Pancreas (tissue), 10 donors: ENCODE measurements at places on chromosomes 1 and 21. TPM values are rescaled to one million over a fixed set of nuclear protein-coding genes. Genes with fewer than 3 reads are reported as not detected.

GRCh38 chr1:186094172-186094571 lies 280.9 kb downstream of the TPR start:
- H3K27me3 ChIP-seq: no peaks in the 10 kb centered on the region
- no peak overlapping the region for H3K27ac ChIP-seq
- no peak for DNase-seq

DNAJC6 gene
- 4.3 TPM for polyA plus RNA-seq

DNA sequence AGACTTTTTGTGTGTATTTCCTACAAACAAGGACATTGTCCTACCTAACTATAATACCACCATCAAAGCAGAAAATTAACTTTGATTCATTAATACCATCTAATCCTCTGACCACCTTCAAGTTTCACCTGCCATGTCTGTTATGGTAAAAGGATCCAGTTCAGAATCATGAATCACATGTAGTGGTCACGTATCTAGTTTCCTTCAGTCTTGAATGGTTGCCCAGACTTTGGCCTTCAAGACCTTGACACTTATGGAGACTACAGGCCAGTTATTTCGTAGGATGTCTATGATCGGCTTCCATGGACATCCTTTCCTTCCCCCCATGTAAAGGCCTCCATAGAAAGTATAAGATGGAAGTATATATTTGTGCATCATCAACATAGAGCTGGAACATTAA lies 10.4 kb upstream of the IFNAR2 start:
- no peak overlapping the region for H3K4me3 ChIP-seq
- no peak for DNase-seq
- H3K36me3 ChIP-seq: no peaks in the 10 kb centered on the region
- no peaks in the 10 kb centered on the region for H3K4me1 ChIP-seq
- H3K27ac ChIP-seq: no peak overlapping the region

GRCh38 chr1:7768583-7768982 lies 2.5 kb upstream of the VAMP3 start:
- H3K27ac ChIP-seq: no peak overlapping the region
- no peaks in the 10 kb centered on the region for H3K27me3 ChIP-seq
- peaks cover 11% of the 10 kb centered on the region for H3K4me1 ChIP-seq
- no peak for DNase-seq
- H3K4me3 ChIP-seq: no peak overlapping the region
- H3K36me3 ChIP-seq: no peaks in the 10 kb centered on the region

DNA sequence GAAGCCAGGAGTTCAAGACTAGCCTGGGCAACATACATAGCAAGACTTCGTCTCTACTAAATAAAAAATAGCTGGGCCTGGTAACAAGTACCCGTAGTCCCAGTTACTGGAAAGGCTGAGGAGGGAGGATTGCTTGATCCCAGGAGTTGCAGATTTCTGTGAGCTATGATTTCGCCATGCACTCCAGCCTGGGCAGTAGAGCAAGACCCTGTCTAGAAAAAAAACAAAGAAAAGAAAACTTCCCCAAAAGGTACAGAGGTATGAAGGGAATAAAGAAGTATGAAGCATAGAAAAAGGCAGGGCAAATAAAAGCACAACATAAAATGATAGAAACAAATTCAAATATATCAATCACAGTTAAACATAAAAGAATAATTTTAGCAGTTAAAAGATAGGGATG lies 28.7 kb downstream of the RPRD2 start:
- H3K27ac ChIP-seq: no peak overlapping the region
- no peaks in the 10 kb centered on the region for H3K36me3 ChIP-seq
- H3K4me3 ChIP-seq: no peak overlapping the region
- DNase-seq: no peak

EXTL2 gene
- polyA plus RNA-seq: 6.5 TPM

DNA sequence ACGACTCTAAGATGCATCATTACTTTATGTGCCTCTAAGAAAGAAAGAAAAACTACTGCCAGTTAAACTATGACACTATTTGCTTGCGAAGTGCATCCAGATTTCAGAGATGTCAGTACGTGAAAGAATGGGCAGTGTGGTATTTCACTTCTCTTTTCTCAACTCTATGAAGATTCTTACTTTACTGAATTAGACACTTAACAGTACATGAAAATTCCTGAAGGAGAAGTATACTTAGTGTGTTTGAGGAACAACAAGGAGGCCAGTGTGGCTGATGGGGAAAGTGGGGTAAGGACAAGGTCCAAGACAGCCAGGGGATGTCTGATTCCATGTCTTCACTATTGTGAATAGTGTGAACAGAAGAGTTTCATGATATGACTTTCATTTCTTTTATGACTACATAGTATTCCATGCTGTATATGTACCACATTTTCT lies 53.9 kb upstream of the HSD17B7 start:
- no peak overlapping the region for H3K4me3 ChIP-seq
- DNase-seq: no peak
- H3K36me3 ChIP-seq: no peaks in the 10 kb centered on the region
- peaks cover 13% of the 10 kb centered on the region for H3K4me1 ChIP-seq
- H3K27me3 ChIP-seq: no peaks in the 10 kb centered on the region
- H3K27ac ChIP-seq: no peak overlapping the region

- peak; percentile 61 for DNase-seq
- no peaks in the 10 kb centered on the region for H3K36me3 ChIP-seq
- H3K27ac ChIP-seq: peak overlapping the region; percentile 33
- H3K27me3 ChIP-seq: no peaks in the 10 kb centered on the region
- no peak overlapping the region for H3K4me3 ChIP-seq
Measured at GRCh38 chr1:41514381-41514780, 29.9 kb upstream of the EDN2 start.

GPR161 gene
- polyA plus RNA-seq: 3.6 TPM

PODN gene
- polyA plus RNA-seq: 7.5 TPM

- DNase-seq: no peak
- H3K36me3 ChIP-seq: no peaks in the 10 kb centered on the region
- H3K4me1 ChIP-seq: peaks cover 6% of the 10 kb centered on the region
Measured at GRCh38 chr1:116179419-116179818, 68.2 kb downstream of the MAB21L3 start.

- H3K27me3 ChIP-seq: no peaks in the 10 kb centered on the region
- no peak for DNase-seq
- H3K36me3 ChIP-seq: no peaks in the 10 kb centered on the region
- peaks cover 20% of the 10 kb centered on the region for H3K4me1 ChIP-seq
Measured at GRCh38 chr1:9905010-9905409, 5.1 kb downstream of the CTNNBIP1 start.

LSS gene
- polyA plus RNA-seq: 30.2 TPM

- DNase-seq: no peak
- no peaks in the 10 kb centered on the region for H3K27me3 ChIP-seq
- no peaks in the 10 kb centered on the region for H3K36me3 ChIP-seq
Measured at GRCh38 chr1:56814205-56814604, 5.0 kb downstream of the FYB2 start.

DNA sequence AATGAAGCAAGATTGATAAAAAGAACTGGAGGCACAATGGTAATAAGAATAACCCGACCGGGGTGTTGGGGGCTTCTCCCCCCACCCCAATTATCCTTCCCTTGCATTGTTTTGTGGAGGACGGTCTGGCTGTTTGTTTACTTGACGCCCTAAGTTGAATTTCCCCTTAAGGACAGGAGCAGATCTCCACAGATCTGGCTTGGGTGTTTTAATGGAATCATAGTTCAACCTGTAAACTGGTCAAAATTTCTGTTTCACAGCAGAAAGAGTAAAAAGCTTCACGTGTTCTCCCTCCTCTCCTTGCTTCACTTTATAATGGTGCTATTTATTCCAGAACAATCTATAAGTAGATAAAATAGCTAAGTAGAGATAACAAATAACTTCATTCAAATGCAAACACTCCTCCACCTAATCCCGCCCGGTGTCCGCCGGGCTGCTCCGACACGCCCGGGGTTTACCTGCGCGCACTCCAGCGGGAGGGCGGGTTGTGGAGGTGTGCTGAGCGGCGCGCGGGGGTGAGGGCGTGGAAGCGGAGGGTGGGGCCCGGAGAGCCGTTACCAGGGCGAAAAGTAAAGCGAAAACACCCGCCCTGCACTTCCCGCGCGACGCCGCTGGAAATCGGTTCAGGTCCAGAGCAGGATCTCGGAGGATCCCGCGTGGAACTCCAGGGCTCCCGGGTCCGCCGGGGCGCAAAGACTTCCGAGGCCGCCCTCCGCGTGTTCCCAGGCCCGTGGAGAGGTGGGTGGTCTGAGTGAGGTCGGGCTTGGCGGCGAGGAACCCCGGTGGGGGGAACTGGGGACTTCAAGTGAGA lies 2.0 kb upstream of the ATF3 start:
- H3K4me1 ChIP-seq: peaks cover 15% of the 10 kb centered on the region
- no peaks in the 10 kb centered on the region for H3K27me3 ChIP-seq
- peak overlapping the region; percentile 38 for H3K4me3 ChIP-seq
- H3K27ac ChIP-seq: peak overlapping the region; percentile 95
- peak; percentile 77 for DNase-seq

DNA sequence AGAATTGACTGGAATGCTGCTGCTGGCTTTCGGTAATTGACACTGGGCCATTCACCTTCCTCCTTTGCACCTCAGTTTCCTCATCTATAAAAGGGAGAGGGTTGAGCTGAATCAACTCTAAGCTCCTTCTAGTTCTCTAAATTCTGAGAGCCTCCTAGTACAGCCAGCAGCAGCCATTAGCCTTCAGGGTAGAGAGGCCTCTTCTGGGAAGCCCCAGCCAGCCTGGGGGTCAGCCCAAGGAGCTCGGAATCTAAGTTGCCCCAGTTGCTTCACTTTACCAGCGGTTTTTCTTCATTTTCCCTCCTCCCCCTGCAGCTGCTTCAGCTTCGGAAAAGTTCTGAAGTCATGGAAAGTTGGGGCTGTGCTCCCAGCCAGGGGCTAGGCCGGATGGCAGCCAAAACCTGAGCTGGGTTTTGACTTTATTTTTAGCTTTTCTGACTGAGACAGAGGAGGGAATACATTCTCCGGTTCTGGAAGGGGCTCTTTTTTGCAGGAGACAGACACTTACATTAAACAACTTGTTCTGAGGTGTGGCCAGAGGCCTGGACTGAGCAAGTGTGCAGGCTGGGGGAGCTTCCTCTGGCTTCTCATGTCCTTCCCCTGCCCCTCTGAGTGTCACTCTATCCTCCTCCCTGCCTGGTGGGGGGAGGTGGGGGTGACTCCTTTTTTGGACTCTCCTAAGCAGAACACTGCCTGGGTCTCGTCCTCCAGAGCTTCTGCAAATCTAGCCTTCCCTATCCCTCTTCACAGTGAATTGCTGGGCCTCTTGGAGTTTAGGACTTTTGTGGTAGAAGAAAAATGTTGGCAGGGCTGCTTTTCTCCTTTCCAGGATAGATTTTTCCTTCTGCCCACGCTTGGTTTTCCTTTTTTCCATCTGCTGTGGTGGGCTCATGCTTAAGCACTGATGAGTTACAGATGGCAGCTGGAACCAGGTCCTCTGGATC lies 14.4 kb downstream of the LMNA start:
- peak overlapping the region; percentile 74 for H3K27ac ChIP-seq
- DNase-seq: no peak
- H3K36me3 ChIP-seq: peaks cover 13% of the 10 kb centered on the region
- H3K4me1 ChIP-seq: peaks cover 40% of the 10 kb centered on the region
- no peaks in the 10 kb centered on the region for H3K27me3 ChIP-seq

DNA sequence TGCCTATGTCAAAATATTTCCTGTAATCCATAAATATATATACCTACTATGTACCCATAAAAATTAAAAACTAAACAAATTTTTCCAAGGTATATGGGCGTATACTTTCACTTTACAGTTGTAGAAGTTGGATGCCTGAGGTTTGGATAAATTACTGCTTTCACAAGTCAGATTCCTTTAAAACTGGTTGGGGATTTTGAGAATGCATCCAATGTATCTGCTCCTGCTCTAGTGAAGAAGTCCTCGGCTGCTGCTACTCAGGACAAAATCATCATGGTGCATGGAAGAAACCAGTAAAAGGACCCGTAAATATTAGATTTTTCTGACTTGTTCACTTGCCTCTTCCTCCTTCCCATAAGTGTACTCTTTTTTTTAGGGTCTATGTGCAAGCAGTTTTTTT lies 841.1 kb downstream of the USP25 start:
- H3K27me3 ChIP-seq: no peaks in the 10 kb centered on the region
- H3K4me3 ChIP-seq: no peak overlapping the region
- DNase-seq: no peak
- no peaks in the 10 kb centered on the region for H3K36me3 ChIP-seq
- no peak overlapping the region for H3K27ac ChIP-seq
